ENCODE measurements at places on chromosomes 6 and 20.

- no peak for DNase-seq
Measured at GRCh38 chr6:71651636-71652035, 234.7 kb upstream of the RIMS1 start.

- DNase-seq: no peak
Measured at GRCh38 chr20:4897600-4897999, 103.7 kb downstream of the SLC23A2 start.

- no peak for DNase-seq
Measured at GRCh38 chr20:51500936-51501335, 41.6 kb downstream of the NFATC2 start.

DNA sequence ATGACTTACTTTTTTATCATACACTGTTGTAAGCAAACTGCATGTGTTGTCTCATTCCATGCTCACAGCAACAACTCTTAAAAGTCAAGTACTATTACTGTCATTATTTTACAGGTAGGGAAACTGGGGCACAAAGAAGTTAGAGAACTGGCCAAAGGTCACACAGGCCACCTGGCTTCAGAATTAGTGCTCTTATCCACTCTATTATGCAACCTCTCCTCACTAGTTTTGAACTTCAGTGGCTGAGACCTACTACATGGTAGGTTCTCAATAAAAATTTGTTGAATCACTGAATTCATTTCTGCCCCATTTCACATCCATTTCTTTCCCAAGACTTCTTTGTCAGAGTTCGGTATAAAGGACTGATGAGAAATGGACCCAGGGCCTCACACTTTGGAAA is 2.3 kb upstream of the BTN3A3 start:
- DNase-seq: no peak

- DNase-seq: no peak
Measured at GRCh38 chr6:47161176-47161687, 119.1 kb upstream of the ADGRF1 start.

GRCh38 chr20:10893321-10893720 is 219.5 kb upstream of the JAG1 start:
- DNase-seq: no peak

DNA sequence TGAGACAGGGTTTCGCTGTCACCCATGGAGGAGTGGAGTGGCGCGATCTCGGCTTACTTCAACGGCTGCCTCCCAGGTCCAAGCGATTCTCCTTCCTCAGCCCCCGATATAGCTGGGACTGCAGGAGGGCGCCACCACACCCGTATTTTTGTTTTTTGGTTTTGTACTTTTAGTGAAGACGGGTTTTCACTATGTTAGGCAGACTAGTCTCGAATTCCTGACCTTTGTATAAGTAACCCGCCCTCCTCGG is 115.4 kb upstream of the BTN3A2 start:
- DNase-seq: no peak

DNA sequence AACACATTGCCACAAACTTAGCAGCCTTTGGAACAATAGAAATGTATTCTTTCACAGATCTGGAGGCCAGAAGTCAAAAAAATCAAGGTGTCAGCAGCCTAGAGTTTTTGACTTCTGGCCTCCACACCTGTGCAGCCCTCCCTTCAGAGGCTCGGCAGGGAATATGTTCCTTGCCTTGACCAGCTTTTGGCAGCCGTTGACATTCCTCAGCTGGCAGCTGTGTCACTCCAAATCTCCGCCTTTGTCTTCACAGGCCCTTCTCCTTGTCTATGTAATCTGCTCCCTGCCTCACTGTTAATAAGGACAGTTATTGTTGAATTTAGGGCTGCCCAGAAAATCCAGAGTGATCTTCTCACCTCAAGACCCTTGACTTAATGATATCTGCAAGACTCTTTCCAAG is 17.2 kb upstream of the AHI1 start:
- no peak for DNase-seq

- DNase-seq: no peak
Measured at GRCh38 chr20:4689220-4689619, 32.5 kb upstream of the PRND start.

DNA sequence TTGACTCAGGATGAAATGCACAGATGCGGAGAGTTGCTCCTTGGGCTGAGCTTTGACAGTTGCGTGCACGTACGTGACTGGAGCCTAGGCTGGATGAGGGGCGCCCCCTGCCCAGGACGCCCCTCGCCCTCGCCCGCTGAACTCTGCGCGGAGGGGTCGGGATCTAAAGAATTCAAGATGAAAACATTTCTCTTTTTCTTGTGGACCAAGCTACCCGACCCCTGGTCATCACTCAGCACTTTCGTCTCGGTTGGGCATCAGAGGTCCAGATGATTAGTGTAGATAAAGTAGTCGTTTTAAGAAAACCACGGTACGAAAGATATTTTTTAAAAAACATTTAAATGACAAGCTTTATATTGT is 700 bp downstream of the DTD1 start:
- DNase-seq: no peak

- DNase-seq: no peak
Measured at GRCh38 chr6:32168350-32168749, 4.0 kb downstream of the EGFL8 start.

GRCh38 chr20:30486103-30486478 is 771.4 kb upstream of the DEFB115 start:
- DNase-seq: no peak

- no peak for DNase-seq
Measured at GRCh38 chr6:43515808-43516207, 918 bp downstream of the YIPF3 start.

DNA sequence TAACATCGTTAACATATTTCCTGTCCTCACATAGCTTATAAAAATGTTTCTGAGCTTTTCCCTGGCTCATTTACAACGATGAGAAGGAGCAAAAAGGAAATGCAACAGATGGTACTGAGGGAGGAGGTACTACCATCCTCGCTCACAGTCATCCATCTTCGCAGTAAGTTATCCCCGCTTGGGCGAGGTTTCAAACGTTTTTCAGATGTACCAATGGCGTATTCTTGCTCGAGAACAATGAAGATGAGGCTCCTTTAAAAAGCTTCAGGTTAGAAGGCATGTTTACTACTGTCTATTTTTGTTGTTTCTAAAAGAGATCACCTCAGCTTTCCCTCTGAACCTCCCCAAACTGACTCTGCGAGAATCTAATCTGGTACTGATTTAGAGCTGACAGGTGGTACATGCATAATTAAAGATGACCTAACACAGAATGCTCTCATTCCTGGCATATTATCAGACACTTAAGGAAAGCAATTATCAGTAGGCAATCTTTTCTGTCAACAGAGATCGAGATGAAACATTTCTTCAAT is 178.7 kb downstream of the GJA10 start:
- no peak for DNase-seq

DNA sequence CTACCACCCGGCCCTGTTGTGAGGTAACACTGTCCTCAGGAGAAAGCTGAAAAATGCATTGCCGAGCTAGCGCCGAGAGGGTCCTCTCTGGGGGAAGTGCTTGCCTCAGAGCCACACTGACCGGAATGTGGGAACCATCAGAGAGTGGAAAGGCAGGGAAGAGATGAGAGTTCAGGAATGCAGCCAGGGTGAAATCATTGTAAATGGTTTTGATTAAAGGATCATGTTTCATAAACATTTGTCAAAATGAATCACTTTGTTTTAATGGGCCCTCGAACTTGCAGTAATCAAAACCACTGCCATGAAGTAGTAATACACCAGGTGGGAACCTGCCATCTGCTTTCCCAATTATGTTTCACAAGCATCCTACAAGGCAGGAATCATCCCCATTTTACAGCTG is 16.9 kb upstream of the IL17F start:
- peak; percentile 28 for DNase-seq

- DNase-seq: no peak
Measured at GRCh38 chr20:37846573-37846972, 56.4 kb upstream of the VSTM2L start.

DNA sequence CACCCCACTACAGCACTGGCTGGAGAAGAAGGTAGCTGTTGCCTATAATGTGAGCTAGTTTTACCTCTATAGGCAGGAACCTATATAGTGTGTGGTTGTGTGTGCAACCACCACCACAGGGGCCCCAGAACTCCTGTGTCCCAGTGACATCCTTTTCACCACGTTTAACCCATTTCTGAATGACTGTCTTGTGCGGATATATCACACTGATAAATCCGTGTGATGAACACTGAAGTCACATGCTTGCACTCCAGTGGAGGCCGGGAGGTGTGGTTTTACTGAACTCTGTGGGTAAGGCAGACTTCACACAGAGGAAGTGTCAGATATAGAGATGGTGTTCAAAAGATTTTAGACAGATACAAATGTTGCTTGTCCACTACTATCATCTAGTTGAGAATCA is 32.5 kb downstream of the SDHAF4 start:
- DNase-seq: no peak

DNA sequence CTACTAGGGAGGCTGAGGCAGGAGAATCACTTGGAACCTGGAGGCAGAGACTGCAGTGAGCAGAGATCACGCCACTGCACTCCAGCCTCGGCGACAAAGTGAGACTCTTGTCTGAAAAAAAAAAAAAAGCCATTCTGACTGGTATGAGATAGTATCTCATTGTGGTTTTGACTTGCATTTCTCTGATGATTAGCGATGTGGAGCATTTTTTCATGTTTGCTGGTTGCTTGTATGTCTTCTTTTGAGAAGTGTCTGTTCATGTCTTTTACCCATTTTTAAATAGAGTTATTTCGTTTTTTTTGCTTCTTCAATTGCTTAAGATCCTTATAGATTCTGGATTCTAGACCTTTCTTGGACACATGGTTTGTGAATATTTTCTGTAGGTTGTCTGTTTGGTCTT is 103.5 kb upstream of the SIM1 start:
- DNase-seq: peak; percentile 8

- DNase-seq: no peak
Measured at GRCh38 chr6:138988469-138988834, 399 bp upstream of the REPS1 start.

- DNase-seq: no peak
Measured at GRCh38 chr6:70967049-70967448, 10.2 kb upstream of the B3GAT2 start.

GRCh38 chr6:165274611-165275010 is 34.8 kb downstream of the C6orf118 start:
- no peak for DNase-seq

GRCh38 chr6:8065519-8065911 is 1.3 kb upstream of the BLOC1S5 start:
- DNase-seq: no peak

- no peak for DNase-seq
Measured at GRCh38 chr6:132708771-132709170, 5.1 kb downstream of the VNN1 start.

GRCh38 chr6:137248702-137249101 is 29.5 kb upstream of the IFNGR1 start:
- DNase-seq: no peak

DNA sequence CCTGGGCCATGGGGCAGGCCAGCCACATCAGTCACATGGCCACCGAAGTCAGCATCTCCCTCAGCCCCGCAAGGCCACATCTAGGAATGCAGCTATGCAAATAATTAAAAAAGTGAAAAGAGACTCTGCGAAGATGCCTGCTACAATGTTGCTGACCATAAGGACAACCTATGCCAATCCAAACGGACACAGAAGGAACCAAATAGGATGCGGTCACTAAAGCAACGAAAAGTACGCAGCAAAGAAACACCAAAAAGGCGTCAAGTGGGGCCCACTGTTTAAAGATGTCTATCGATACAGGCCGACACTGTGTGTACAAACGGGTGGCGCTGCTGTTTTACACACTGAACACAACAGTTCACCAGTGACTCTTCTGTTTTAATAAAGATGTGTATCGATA is 56.4 kb downstream of the TAF4 start:
- no peak for DNase-seq

GRCh38 chr6:133393891-133394290 is 152.7 kb downstream of the EYA4 start:
- DNase-seq: no peak

DNA sequence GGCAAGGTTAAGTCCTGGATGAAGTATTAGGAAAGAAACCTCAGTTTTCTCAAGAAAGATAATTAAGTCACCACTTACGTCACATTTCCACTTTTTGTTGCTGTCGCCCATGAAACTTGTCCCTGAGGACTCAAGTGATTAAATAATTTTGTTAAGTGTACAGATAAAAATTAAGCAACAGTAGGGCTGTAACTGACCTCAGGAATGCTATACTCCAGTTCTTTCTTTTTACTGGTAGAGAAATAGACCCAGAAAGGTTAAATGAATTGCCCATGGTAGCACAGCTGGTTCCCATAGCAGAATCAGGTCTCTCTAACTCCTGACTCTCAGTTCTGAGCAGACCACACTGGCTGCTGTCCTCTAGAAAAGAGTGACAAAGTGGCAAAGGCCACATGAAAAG is 54.5 kb downstream of the CLIC5 start:
- DNase-seq: peak; percentile 23

- no peak for DNase-seq
Measured at GRCh38 chr6:149924933-149925252, 2.0 kb upstream of the RAET1G start.

- no peak for DNase-seq
Measured at GRCh38 chr6:10730254-10730653, 7.4 kb downstream of the TMEM14C start.

DNA sequence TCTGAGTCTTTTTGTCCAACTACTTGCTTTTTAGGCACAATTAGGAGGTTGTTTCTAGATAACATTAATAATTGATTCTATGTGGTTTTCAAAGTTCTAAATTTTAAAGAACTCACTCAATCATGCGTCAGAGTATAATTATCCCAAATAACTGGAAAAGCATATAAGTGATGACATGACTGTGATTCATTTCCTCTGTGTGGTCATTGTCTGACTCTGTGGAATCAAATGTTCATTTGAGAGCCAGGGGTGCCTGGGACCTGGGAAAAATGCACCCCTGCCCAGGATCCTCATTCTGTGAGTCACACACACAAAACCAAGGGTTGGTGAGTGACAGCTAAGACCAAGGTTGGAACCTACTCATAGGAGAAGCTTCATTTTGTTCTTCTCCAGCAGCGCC is 127.1 kb upstream of the MLIP start:
- DNase-seq: peak; percentile 88

GRCh38 chr20:57966620-57967019 is 256.8 kb upstream of the PMEPA1 start:
- DNase-seq: no peak

GRCh38 chr20:49140834-49141233 is 47.3 kb downstream of the STAU1 start:
- no peak for DNase-seq

DNA sequence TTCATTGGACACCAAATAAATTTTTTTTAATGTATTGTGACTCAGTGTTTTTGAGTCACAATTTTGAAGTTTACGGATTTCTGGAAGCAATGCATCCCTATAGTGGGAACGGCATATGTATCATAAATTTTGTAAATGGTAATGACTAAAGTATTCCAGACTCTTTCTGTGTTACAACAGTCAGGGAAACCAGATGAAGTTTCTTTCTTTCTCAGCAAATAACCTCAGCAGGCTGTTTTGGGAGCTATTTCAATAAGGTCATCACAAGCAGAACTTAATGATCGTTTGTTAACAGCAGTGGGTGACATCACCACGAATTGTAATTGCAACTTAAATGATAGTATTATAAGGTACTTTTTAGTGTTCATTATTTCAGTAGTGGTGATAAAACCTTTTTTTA is 52.0 kb downstream of the HIVEP1 start:
- DNase-seq: peak; percentile 36

- DNase-seq: no peak
Measured at GRCh38 chr6:163526346-163526745, 111.8 kb downstream of the QKI start.

Data from mesenchymal stem cell (in vitro differentiated cells and primary cell).